ENCODE measurements at places on chromosomes 16 and 17. TPM values are rescaled to one million over a fixed set of nuclear protein-coding genes. Genes with fewer than 3 reads are reported as not detected.

DNA sequence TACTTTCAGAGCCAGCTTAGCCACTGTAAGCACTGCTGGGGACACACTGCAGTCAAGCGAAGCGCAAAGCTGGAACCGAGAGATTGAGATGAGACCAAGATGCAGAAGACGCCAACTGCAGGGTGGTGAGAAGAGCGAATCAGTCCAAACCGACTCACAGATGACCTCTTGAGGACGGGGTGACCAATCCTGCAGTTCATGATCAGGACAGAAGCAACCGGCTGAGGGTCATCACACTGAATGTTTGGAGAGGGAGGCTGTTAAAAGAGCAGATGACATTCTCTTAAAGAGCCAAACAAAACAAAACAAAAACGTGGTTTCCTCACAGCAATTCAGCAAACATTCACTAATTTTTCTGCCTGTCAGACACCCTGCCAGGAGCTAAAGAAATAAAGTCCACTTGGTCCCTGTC is 8.5 kb downstream of the HASPIN start:
- H3K4me3 ChIP-seq, result no peak overlapping the region
- no peaks in the 10 kb centered on the region for H3K27me3 ChIP-seq
- H3K36me3 ChIP-seq, result no peaks in the 10 kb centered on the region
- H3K27ac ChIP-seq, result no peak overlapping the region

Gene PGS1
- polyA plus RNA-seq, result 14.9 TPM

DNA sequence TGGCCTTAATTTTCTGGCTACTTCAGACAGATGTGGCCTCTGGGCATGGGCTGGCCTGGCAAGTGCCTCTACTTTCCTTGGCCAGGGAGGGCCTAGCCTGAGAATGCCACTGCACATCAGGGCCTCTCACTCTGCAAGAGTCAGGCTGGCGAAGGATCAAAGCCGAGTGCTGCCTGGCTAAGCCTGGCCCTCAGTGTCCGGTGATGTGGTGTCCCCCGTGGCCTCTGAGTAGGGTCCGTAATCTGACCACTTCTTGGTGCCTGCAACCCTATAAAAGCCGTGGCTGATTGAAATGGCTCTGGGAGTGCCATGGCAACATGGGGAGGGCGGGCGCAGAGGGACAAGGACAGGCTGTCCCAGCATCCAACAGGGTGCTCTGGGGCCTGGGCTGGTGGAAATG is 30.2 kb downstream of the TBX4 start:
- H3K27ac ChIP-seq, result no peak overlapping the region
- H3K36me3 ChIP-seq, result no peaks in the 10 kb centered on the region
- H3K27me3 ChIP-seq, result peaks cover 10% of the 10 kb centered on the region

Gene CENPT
- 48.3 TPM for polyA plus RNA-seq

GRCh38 chr17:47266782-47267181 is 13.2 kb downstream of the ITGB3 start:
- H3K4me3 ChIP-seq, result no peak overlapping the region
- H3K4me1 ChIP-seq, result no peaks in the 10 kb centered on the region
- no peaks in the 10 kb centered on the region for H3K27me3 ChIP-seq
- H3K36me3 ChIP-seq, result no peaks in the 10 kb centered on the region
- H3K27ac ChIP-seq, result peak overlapping the region; percentile 14

DNA sequence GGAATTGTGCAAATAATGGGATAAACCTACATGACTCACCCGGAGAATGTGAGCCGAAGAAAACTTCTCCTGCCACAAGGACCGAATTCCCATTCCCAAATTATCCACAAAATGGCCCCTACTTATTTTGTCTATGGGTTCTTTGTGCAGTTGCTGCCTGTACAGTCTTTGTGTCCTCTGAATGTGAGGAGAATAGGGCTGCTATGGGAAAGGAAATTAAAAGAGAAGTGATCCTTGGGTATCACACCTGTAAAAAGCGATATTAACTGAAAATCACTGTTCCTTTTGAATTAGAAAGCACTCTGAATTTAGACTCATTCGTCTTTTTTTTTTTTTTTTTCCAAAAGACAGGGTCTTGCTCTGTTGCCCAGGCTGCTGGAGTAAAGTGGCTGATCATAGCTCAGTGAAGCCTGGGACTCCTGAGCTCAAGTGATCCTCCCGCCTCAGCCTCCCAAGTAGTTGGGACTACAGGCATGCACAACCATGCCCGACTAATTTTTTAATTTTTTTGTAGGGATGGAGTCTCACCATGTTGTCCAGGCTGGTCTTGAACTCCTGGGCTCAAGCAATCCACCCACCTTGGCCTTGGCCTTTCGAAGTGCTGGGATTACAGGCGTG is 45.4 kb downstream of the CHD9 start:
- no peaks in the 10 kb centered on the region for H3K36me3 ChIP-seq
- peak overlapping the region; percentile 91 for H3K27ac ChIP-seq
- peaks cover 27% of the 10 kb centered on the region for H3K4me1 ChIP-seq
- no peaks in the 10 kb centered on the region for H3K27me3 ChIP-seq
- DNase-seq, result no peak

Gene MSI2
- polyA plus RNA-seq, result 10.7 TPM

- H3K27me3 ChIP-seq, result no peaks in the 10 kb centered on the region
- peaks cover 97% of the 10 kb centered on the region for H3K36me3 ChIP-seq
- no peak for DNase-seq
Observed at GRCh38 chr16:74950511-74950910, 34.4 kb downstream of the WDR59 start.

Gene TADA2A
- 6.8 TPM for polyA plus RNA-seq

- DNase-seq, result no peak
- H3K27ac ChIP-seq, result no peak overlapping the region
- no peak overlapping the region for H3K4me3 ChIP-seq
- no peaks in the 10 kb centered on the region for H3K4me1 ChIP-seq
- H3K36me3 ChIP-seq, result no peaks in the 10 kb centered on the region
Observed at GRCh38 chr17:66930933-66931332, 33.6 kb upstream of the CACNG4 start.

GRCh38 chr17:38466346-38467315 is 38.4 kb downstream of the ARHGAP23 start:
- no peak for DNase-seq
- peaks cover 28% of the 10 kb centered on the region for H3K36me3 ChIP-seq
- no peaks in the 10 kb centered on the region for H3K27me3 ChIP-seq
- H3K27ac ChIP-seq, result peak overlapping the region; percentile 85
- H3K4me3 ChIP-seq, result peak overlapping the region; percentile 52
- peaks cover 37% of the 10 kb centered on the region for H3K4me1 ChIP-seq

Gene GNG13
- polyA plus RNA-seq, result not detected

GRCh38 chr16:81738783-81739496 is 40.2 kb upstream of the PLCG2 start:
- DNase-seq, result peak; percentile 54
- H3K27ac ChIP-seq, result peak overlapping the region; percentile 69
- H3K27me3 ChIP-seq, result no peaks in the 10 kb centered on the region
- H3K4me3 ChIP-seq, result no peak overlapping the region
